ENCODE measurements at places on chromosomes 3 and 15.

- DNase-seq, result peak; percentile 57
Observed at GRCh38 chr3:168034152-168034928, 61.4 kb downstream of the GOLIM4 start.

DNA sequence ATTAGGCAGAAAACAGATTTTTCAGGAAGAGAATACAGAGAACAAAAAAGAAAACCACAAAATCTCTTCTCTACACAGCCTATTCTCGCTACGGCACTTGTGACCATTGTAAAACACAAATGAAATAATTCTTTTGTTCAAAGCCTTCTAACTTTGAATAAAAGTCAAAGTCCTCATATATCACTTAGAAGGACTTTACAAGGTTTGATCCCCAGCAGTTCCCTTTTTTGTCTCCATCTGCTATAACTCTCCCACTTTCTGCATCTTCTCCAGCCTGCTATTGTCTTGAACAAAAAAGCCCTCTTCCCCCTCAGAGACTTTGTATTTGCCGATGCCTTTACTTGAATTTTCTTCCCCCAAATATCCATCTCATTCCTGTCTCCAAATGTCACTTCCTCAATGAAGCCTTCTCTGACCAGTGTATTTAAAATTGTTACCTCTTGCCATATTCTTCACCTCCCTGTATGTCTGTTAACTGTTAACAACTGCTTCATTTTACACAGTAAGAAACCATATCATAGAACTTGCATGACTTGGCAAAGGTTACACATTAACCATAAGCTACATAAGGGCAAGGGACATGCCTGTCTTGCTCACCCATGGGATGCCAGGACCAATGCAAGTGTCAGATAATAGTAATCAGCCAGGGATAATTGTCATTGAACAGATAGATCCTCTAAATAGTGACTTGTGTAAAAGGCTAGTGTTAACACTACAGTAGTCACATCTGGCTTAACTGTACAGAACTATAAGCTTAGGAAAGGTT lies 122.4 kb downstream of the CBLB start:
- DNase-seq, result no peak

DNA sequence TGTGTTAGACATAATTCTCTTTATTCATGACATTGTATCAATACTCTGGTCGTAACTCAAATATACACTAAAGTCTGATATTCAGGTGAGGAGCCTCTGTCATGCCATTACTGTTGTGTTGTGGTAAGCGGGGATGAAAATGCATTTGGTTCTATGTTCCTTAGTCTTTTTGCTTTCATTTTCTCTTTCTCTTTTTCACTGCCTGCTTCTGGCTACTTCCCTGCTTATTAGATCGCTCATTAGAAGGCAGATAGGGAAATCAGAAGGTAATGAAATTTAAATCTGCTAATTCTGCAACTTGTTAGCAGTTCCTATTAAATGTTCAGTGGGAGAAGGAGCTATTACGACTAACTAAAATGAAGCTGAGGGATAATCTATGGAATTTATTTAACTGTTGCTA lies 345.0 kb downstream of the GRM7 start:
- DNase-seq, result no peak

- no peak for DNase-seq
Observed at GRCh38 chr15:66195621-66196230, 57.8 kb downstream of the MEGF11 start.

DNA sequence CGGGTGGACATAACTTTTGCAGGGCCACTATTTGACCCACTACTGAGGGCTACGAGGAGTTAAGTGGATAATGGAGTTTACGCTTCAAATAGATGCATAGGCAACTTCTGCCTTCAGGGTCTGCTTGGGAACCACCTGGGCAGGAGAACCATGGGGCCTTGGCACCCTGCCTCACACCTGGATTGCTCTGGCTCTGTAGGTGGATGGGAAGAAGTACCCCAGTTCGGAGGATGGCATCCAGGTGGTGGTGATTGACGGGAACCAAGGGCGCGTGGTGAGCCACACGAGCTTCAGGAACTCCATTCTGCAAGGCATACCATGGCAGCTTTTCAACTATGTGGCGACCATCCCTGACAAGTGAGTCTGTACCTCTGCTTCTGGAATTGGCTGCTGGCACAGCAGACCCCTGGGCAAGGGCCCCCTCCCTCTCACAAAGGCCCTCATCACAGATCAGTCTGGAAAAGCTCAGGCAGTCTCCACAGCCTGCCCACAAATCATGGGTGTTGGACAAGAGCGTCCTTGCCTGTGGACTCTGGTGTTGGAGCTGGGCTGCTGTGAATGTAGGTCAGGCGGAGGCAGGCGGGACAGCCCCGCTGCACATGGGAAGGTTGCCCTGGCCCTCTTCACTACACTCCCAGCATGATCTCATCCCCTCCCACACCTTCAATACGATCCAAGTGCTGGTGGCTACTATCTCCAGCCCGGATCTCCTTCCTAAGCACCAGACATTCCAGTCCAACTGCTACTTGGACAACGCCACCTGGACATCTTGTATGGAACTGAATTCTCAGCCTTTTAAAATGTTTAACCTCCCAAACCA lies 46.7 kb downstream of the MESD start:
- no peak for DNase-seq

GRCh38 chr3:13715961-13716360 lies 163.9 kb downstream of the WNT7A start:
- no peak for DNase-seq

GRCh38 chr3:194293546-194294198 lies 57.5 kb downstream of the CPN2 start:
- no peak for DNase-seq

- DNase-seq, result no peak
Observed at GRCh38 chr3:45865563-45865962, 20.8 kb upstream of the CCR9 start.

GRCh38 chr3:114896978-114897377 lies 250.1 kb downstream of the ZBTB20 start:
- DNase-seq, result no peak

- DNase-seq, result no peak
Observed at GRCh38 chr15:40161693-40162391, 973 bp downstream of the BUB1B start.

DNA sequence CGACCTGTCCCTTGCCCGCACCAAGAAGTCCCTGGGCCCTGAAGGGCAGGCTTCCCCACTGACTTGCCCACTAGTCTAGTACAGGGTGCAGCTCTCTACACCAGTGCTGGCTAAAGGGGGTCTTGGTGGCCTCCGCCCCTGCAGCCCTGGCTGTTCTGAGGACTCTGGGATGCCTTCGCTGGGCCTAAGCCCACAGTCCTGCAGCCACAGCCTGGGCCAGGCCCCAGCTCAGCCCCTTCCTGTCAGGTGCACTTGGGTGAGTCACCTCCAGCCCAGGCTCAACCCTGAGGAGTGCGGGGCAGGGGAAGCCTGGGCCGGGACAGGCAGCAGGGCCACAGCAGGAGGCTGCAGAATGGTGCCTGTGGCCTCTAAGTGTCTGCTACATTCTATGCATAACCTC lies 971 bp downstream of the C3orf22 start:
- no peak for DNase-seq

GRCh38 chr15:65571971-65572370 lies 39.0 kb downstream of the INTS14 start:
- no peak for DNase-seq

DNA sequence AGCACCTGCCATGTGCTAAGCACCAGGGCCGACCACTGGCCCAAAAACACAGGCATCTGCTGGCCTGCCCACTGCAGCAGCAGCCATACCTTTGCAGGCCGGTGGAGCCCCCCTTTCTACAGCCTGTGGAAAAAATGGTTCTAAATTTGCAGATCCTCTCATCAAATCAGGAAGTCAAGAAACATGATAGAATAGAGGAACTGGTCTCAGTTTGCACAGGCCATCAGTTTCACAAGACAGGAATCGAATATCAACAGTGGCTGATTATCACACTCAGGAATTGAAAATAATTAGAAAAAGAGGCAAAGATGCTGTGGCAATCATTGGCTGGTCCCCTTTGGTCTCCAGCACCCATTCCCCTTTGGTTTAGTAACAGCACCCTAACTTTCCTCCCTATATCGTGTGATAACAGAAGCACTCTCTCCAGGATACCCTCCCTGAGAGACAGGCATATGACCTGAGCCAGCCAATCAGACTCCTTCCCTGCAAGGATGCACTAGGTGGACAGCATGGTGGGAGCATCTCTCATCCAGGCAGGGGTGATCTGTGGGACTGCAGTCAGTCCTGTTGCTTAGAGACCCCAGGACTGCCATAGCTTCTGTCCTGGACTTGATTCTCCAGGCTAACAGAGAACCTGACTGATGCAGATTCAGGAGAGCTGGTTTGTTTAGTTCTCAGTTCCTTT lies 3.5 kb upstream of the PAK6 start:
- no peak for DNase-seq

DNA sequence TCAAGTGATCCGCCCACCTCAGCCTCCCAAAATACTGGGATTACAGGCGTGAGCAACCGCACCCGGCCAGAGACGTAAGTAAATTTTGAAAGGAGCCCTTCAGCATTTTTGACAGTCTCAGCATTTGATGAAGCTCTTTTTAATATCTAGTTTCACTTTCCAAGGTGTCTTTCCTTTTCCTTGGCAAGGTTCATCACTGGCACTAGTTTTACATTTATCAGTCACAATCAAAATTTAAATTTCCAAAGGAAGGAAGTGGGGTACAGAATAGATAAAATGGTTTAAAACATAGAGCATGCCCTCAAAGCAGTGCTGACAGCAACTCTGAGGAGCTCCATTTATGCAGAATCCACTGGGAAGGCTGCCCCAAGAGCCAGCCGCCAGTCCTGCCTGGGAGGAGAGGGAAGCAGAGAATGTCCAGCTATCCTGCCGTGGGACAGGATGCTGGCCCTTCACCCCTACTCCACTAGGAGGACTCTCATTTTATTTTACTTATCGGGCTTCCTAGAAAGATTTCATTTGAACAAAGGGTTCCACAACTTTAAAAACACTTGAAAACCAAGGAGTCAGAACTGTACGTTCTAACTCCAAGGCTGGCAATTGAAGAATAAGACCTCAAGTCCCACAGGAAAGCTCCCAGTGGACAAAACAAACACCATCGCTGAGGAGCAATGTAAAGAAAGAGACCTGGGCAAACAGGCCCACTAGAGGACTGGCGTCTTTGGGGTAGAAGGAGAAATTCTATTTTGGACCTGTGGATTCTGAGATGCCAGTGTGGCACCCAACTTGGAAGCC lies 9.9 kb downstream of the SFMBT1 start:
- DNase-seq, result no peak

- no peak for DNase-seq
Observed at GRCh38 chr3:129764090-129764489, 129.4 kb downstream of the TMCC1 start.

DNA sequence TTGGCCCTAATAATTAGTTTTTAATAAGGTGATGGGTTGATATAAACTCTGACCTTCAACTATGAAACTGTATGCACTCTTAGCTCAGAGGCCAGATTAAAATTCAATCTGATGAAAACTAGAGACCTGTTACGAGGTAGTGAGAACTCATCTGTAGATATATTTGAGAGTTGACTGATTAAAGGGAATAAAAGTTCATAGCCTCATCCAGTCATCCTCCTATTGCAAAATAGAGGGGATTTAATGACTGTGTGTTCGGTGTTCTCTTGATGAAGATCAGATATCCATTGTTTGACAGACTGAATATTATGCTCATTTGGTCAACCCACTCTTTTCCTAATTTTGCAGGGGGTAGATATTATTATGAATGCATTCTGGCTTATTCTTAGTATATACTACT lies 23.3 kb upstream of the PLCL2 start:
- no peak for DNase-seq

DNA sequence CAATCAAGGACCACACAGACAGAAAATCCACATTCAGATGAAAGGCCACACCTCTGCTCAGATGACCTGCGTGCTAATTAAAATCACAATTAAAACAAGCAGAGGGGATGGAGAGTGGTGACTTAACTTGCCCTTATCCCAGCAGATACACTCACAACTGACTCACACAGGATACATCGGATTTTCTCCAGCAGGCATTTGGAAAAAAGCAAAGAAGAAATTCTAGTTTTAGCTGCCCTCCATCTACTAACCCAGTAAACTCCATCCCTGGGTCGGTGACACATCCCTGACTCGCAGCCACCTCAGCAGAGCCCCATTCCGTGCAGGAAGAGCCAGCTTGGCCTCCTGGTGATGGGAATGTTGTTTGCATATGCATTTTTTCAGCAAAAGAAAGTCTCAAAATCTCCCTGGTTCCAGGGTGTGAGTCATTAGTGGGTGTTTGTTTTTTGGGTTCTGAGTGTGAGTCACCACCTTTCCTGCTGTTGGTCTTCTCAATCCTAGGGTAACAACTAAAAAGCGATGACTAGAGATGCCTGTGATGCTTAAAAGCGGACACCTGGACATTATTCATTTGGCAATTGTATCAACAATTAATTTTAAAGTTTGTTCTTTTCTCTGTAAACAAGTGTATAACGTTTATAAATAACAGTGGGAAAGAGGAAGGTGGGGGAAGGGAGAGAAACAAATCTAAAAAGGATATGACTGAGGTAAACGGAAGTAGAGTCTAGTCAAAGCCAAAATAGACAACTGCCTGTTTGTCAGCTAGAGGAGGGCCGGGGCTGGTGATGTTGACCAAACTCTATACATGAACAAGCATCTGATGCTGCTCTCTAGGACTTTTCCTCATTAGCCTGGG lies 49.8 kb upstream of the SLC4A7 start:
- no peak for DNase-seq

DNA sequence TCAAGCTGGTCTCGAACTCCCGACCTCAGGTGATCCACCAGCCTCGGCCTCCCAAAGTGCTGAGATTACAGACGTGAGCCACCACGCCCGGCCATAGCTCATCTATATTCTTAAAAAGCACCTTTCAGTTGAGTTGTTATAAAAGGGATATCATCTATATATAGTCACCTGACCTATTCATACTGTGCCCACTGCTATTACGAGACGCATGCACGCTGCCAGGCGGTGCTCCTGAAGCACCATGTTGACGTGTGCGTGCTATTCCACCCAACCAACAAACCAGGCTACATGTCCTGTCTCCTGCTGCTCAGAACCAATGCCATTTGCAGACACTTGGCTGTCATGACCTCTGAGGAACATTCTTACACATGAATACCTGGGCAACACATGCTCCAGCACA lies 17.6 kb downstream of the CYFIP1 start:
- DNase-seq, result no peak

DNA sequence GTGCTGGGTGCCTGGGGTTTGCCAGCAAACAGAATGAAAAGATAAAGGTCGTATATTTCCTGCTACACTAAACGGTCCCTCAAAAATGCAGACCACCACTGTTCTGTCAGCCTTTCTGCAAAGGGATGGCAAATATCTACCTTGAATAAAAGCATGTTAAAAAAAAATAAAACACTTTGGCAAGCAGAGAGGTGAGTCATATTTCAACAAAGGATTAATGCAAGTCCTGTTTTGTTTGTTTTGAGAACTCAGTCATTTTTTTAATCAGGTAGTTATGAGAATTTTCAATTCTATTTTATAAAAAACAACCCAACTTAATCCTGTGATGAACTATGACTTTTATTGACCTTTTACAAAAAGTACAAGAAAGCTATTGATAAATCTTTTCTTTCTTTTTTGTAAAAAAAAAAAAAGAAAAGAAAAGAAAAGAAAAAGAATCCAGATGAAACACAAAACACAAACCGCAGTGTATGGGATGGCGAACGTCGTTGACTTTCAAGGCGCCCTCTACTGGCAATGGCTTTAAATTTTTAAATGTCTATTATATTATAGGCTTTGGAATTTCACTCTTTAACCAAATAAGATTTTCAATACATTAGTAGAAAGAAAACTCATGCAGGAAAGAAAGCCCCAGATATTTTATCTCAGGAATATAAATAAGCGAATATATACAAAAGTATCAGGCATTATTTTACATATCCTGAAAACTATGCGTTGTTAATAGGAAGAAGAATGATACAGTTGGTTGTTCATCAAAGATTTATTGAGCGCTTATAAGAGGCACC lies 87.8 kb downstream of the NCEH1 start:
- DNase-seq, result peak; percentile 9

GRCh38 chr3:128071771-128072453 lies 19.7 kb downstream of the SEC61A1 start:
- DNase-seq, result no peak

All from NCI-H524 (cell line).